ENCODE measurements at places on chromosomes 5 and 9.

DNA sequence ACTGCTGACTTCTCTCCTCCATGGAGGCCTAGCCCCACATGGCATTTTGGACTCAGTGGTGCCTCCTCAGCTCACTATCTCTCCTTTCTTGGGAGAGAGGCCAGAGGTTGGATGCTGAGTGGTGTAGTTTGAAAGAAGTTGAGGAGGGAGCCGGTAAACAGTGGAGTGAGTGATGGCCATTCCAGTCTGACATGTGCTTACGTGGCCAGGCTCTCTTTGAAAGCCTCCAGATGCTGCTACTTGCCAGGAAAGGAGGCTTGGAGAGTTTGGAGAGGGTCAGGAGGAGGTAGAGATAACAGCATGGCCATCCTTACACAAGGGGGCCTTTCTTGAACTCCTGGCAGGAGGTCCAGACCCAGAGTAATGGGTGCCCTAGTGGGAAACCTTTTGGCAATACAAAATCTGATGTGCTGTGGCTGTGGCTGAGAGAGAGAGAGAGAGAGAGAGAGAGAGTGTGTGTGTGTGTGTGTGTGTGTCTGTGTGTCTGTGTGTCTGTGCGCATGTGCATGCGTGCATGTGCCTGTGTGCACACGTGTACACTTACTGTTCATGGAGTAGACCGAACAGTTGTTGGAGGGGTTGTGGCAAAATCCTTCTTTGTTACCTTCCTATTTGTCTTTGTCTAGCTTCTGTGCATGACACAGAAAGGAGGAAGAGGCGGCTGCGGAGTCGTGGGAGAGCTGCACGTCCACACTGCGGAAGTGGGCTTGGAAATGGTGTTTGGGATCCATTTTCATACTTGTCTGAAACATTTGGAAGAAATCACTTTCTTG lies 37.8 kb downstream of the RALGPS1 start:
- DNase-seq, result no peak

GRCh38 chr9:75685062-75685461 lies 205.4 kb upstream of the PCSK5 start:
- no peak for DNase-seq

- DNase-seq, result peak; percentile 98
These were observed 1.1 kb downstream of the FUT7 start for GRCh38 chr9:137030538-137031527.

DNA sequence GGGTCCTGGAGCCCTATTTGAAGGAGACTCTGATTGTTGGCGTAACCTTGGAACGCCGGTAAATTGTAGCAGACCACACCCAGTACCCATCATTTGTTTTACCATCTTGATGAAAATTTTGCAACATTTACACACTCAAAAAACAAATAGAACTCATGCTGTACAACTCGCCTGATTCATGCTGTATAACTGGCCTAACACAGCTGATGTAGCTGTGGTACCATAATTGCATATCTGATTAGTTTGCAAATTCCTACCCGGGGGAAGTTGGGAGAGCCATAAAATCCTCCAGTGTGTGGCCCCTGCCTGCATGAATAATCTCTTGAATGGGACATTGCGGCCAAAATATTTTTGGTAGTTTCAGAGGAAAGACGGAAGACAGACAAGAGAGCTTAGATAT lies 9.7 kb downstream of the NIPAL4 start:
- no peak for DNase-seq

DNA sequence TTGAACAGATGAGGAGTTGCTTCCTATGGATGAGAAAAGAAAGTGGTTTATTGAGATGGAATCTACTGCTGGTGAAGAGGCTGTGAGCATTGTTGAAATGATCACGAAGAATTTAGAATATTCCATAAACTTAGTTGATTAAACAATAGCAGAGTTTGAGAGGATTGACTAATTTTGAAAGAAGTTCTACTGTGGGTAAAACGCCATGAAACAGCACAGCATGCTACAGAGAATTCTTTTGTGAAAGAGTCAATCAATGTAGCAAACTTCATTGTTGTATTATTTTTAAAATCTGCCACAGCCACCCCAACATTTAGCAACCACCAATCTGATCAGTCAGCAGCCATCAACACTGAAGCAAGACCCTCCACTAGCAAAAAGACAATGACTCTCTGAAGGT lies 309.1 kb downstream of the SPOCK1 start:
- DNase-seq, result no peak

Measured in NB4 (cell line).